ENCODE measurements at places on chromosomes 11 and 22. TPM values are rescaled to one million over a fixed set of nuclear protein-coding genes. Genes with fewer than 3 reads are reported as not detected.

UBQLN3 gene
- not detected for total RNA-seq

OR8G5 gene
- total RNA-seq = not detected

EIF3F gene
- total RNA-seq = 317 TPM

PATL1 gene
- total RNA-seq = 45.3 TPM

NXPE1 gene
- not detected for total RNA-seq

CASP12 gene
- not detected for total RNA-seq

NCR3LG1 gene
- 3.1 TPM for total RNA-seq

NNMT gene
- not detected for total RNA-seq

INPPL1 gene
- 145 TPM for total RNA-seq

OR5B21 gene
- 0.61 TPM for total RNA-seq

ARHGAP8 gene
- total RNA-seq = 0.67 TPM

OR52W1 gene
- not detected for total RNA-seq

DGKZ gene
- total RNA-seq = 230 TPM

KLHDC7B gene
- total RNA-seq = 7.0 TPM

OR2AG1 gene
- total RNA-seq = not detected

SMIM38 gene
- total RNA-seq = 0.50 TPM

PAMR1 gene
- not detected for total RNA-seq

OR52N4 gene
- 1.6 TPM for total RNA-seq

CCDC157 gene
- 3.0 TPM for total RNA-seq

CFAP300 gene
- total RNA-seq = not detected

PANX2 gene
- total RNA-seq = not detected

CCDC89 gene
- 0.22 TPM for total RNA-seq

CRYAB gene
- not detected for total RNA-seq

OR6T1 gene
- total RNA-seq = not detected

ANKK1 gene
- total RNA-seq = 3.8 TPM

CSF2RB gene
- 1.2 TPM for total RNA-seq

INS gene
- total RNA-seq = not detected

BIK gene
- total RNA-seq = 2.7 TPM

CCDC73 gene
- total RNA-seq = not detected

SC5D gene
- 28.7 TPM for total RNA-seq

OVOL1 gene
- not detected for total RNA-seq

IZUMO1R gene
- not detected for total RNA-seq

C11orf16 gene
- not detected for total RNA-seq

CDC45 gene
- 0.64 TPM for total RNA-seq

C22orf42 gene
- total RNA-seq = not detected

RIBC2 gene
- not detected for total RNA-seq

CCT8L2 gene
- total RNA-seq = not detected

DBX1 gene
- not detected for total RNA-seq

MS4A4E gene
- not detected for total RNA-seq

Data from CD4-positive, alpha-beta memory T cell (primary cell).